ENCODE measurements at places on chromosomes 2 and 18.

- H3K4me1 ChIP-seq, result peaks cover 23% of the 10 kb centered on the region
- no peak overlapping the region for H3K27ac ChIP-seq
- no peak overlapping the region for H3K4me3 ChIP-seq
- H3K36me3 ChIP-seq, result no peaks in the 10 kb centered on the region
Measured at GRCh38 chr2:153474876-153475435, 3.6 kb downstream of the RPRM start.

GRCh38 chr18:78918707-78919106 is 60.9 kb upstream of the SALL3 start:
- no peak for DNase-seq
- H3K36me3 ChIP-seq, result no peaks in the 10 kb centered on the region
- no peak overlapping the region for H3K27ac ChIP-seq

DNA sequence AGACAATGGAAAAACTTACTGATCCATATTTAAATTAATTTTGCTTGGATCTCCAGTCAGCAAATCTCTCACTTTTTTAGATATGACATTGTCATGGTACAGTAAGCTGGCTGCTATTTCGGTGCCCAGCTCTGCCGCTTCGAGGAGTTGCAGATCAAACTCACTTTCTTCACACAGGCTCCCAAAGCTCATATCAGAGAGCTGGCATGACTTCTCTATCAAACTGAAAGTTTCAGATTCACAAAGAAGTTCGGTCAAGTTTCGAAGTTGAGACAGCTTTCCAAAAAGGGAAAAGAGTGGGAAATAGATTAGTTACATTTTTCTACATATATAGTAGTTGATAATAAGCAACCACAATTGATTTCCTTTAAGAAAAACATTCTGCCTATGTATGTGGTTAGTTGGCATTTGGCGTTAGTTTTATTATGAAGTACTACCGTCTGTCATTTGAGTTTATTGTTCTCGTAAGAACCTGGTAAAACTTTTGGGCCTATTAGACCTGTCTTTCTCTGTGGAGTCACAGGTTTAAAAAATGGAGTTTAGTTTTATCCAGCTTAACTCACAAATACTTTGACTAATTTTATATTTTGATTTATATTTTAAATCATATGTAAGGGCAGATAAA is 118.8 kb downstream of the ABCA12 start:
- no peak for DNase-seq
- H3K4me1 ChIP-seq, result no peaks in the 10 kb centered on the region
- H3K27ac ChIP-seq, result no peak overlapping the region
- H3K36me3 ChIP-seq, result no peaks in the 10 kb centered on the region
- H3K27me3 ChIP-seq, result no peaks in the 10 kb centered on the region

GRCh38 chr2:98807221-98807620 is 76.3 kb upstream of the MGAT4A start:
- peaks cover 4% of the 10 kb centered on the region for H3K4me1 ChIP-seq
- no peak for DNase-seq
- no peaks in the 10 kb centered on the region for H3K27me3 ChIP-seq
- H3K27ac ChIP-seq, result no peak overlapping the region

DNA sequence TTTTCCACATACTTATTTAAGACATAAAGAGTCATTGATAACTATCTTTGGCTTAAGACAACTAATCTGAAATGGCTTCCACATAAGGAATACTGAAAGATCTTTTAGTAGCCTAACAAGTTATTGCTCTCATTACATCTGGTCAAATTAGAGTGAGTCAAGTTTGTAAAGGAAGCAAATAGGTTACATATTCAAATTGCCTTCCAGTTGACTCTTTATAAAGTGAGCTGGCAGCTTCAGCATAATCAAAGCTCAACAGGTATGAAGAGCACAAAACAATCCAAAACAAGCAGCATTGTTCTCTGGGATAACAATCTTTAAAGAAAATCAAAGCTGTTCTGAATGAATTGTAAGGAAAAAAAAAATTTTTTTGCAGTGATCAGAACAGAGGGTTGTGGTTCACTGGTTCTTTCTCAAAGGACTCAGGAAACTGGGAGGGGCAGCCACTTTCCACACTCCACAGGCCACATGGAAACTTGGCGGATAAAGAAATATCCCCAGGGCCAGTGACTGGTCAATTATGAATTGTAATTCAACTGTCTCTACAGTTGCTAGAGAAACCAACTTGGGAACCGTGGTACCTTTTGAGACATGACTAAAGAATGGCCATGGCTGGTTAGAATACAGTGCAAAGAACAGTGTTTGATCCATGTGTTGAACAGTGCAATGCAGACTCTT is 369.3 kb upstream of the KCNH7 start:
- no peak overlapping the region for H3K4me3 ChIP-seq
- H3K27me3 ChIP-seq, result no peaks in the 10 kb centered on the region
- no peaks in the 10 kb centered on the region for H3K4me1 ChIP-seq

DNA sequence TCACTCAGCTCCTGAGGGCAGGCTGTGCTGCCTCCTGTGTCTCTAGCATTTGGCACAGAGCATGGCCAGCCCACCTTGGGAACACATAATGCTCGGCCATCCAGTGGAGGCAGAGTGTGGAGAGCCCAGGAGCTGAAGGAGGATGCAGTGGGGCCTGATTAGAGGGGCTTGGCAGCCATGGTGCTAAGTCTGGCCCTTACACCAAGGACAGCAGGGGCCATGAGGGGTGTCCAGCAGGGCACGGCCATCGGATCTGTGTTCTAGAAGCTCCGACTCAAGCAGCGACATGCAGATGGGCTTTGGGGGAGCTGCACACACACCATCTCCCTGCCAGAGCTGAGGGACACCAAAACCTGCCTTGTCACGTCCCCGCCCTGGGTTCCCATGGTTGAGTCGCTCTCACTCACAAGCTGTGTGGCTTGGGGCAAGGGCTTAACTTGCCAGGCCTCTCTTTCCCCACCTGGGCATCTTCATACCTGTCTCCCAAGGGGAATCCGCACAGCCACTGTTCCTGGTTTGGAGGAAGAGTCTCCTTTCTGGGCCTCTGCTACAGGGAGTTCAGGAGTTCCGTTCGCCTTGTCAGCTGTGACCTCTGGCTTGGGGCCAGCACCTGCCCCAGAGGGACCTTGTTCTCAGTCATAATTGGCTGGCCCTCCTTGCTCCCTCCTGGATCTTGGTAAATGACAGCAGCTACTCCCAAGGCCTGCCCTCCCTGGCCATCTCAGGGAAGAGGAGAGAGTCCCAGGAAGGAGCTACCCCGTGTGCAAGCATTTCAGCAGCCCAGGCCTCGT is 1.3 kb upstream of the TOGARAM2 start:
- H3K36me3 ChIP-seq, result no peaks in the 10 kb centered on the region
- H3K4me1 ChIP-seq, result no peaks in the 10 kb centered on the region
- peaks cover 3% of the 10 kb centered on the region for H3K27me3 ChIP-seq
- H3K4me3 ChIP-seq, result no peak overlapping the region
- no peak for DNase-seq
- no peak overlapping the region for H3K27ac ChIP-seq

DNA sequence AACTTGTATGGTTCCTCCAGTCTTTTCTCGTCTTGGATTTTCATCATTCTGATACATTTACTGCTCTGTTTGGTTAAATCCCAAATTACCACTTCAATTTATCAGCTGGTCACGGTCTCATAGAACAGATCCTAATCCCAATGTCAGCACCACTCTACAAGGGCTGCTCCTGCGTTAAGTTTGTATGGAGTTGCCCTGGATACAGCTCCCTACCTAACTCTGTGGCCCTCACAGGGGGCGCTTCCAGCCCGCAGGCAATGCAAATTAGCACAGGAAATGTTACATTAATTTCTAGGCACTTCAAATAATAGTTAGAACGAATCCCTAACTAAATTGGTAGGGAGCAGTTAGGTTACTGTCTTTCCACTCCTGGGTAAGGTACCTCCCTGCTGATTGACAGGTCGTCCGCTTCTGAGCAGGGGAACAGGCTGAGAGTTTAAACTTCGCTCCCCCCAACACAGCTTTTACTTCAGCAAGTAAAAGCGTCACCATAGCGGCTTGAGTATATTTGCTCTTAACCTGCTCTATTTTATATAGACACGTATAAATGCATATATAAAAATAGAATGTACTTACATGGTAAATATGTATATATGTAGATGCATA is 238.5 kb upstream of the FANCL start:
- no peaks in the 10 kb centered on the region for H3K4me1 ChIP-seq
- no peak overlapping the region for H3K4me3 ChIP-seq
- no peak for DNase-seq
- peaks cover 1% of the 10 kb centered on the region for H3K27me3 ChIP-seq
- no peak overlapping the region for H3K27ac ChIP-seq

- peaks cover 5% of the 10 kb centered on the region for H3K27me3 ChIP-seq
- H3K27ac ChIP-seq, result no peak overlapping the region
- peaks cover 6% of the 10 kb centered on the region for H3K36me3 ChIP-seq
- no peak for DNase-seq
Measured at GRCh38 chr2:898319-898718, 52.3 kb upstream of the SNTG2 start.

- no peak overlapping the region for H3K4me3 ChIP-seq
- no peaks in the 10 kb centered on the region for H3K36me3 ChIP-seq
- DNase-seq, result no peak
- no peak overlapping the region for H3K27ac ChIP-seq
Measured at GRCh38 chr2:147614979-147615470, 229.8 kb upstream of the ACVR2A start.

GRCh38 chr2:121287956-121288355 is 3.0 kb upstream of the TFCP2L1 start:
- H3K4me1 ChIP-seq, result peaks cover 8% of the 10 kb centered on the region
- H3K36me3 ChIP-seq, result no peaks in the 10 kb centered on the region
- peaks cover 10% of the 10 kb centered on the region for H3K27me3 ChIP-seq
- no peak overlapping the region for H3K27ac ChIP-seq
- no peak for DNase-seq
- no peak overlapping the region for H3K4me3 ChIP-seq

DNA sequence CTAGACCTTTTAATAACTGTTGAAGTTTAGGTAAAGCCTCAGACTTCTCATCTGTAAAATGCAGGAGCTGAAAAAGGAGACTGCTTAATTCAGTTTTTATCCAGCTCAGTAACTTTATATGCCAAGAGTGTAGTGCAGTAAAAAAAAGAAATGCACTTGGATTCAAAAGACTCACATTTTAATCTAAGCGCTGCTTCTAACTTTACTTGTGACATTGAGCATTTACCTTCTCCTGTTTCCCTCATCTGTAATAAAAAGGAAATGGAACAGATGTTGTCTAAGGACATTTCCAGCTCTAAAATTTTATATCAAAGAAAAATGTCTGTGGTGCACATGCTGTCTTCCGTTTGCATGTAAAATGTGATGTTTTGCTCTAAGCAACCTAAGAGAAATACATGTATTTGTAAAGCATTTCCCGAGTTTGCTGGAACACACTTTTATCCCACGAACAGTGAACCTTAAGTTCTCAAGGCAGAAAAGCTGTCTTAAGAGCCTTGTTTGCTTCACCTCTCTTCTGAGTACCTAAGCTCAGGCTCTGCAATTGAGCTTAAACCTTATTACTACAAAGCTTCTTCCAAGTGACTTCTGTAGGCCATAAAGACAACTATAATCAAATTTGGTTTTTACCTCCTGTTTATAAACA is 24.2 kb upstream of the TANK start:
- DNase-seq, result no peak
- H3K36me3 ChIP-seq, result no peaks in the 10 kb centered on the region
- peaks cover 57% of the 10 kb centered on the region for H3K4me1 ChIP-seq

GRCh38 chr2:180692322-180692721 is 288.1 kb upstream of the UBE2E3 start:
- H3K4me1 ChIP-seq, result no peaks in the 10 kb centered on the region
- H3K36me3 ChIP-seq, result no peaks in the 10 kb centered on the region
- no peak overlapping the region for H3K4me3 ChIP-seq
- H3K27ac ChIP-seq, result no peak overlapping the region

GRCh38 chr2:149657401-149658040 is 69.9 kb upstream of the MMADHC start:
- no peak overlapping the region for H3K27ac ChIP-seq
- no peak overlapping the region for H3K4me3 ChIP-seq
- no peaks in the 10 kb centered on the region for H3K4me1 ChIP-seq
- H3K27me3 ChIP-seq, result peaks cover under 1% of the 10 kb centered on the region
- H3K36me3 ChIP-seq, result no peaks in the 10 kb centered on the region

DNA sequence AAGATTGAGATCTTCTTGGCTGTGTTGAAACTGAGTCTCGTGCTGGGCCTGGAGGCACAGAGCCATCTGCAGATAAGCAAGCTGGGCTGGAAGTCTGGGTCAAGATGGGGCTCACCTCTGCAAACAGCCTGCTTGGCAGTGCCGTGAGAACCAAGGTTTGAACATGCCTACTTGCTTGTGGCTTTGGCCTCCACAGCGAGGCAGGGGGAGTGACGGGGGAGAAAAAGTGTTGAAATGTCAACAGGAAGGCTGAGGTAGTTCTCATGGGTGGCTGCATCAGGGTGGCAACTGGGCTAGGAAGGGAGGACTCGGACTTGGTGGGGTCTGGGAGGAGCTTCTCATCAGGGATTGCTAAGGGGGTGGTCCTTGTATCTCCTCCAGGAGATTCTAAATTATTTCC is 99.7 kb downstream of the THNSL2 start:
- H3K27me3 ChIP-seq, result peaks cover 4% of the 10 kb centered on the region
- H3K27ac ChIP-seq, result peak overlapping the region; percentile 90
- peak; percentile 47 for DNase-seq
- peak overlapping the region; percentile 52 for H3K4me3 ChIP-seq
- peaks cover 21% of the 10 kb centered on the region for H3K4me1 ChIP-seq
- H3K36me3 ChIP-seq, result no peaks in the 10 kb centered on the region

DNA sequence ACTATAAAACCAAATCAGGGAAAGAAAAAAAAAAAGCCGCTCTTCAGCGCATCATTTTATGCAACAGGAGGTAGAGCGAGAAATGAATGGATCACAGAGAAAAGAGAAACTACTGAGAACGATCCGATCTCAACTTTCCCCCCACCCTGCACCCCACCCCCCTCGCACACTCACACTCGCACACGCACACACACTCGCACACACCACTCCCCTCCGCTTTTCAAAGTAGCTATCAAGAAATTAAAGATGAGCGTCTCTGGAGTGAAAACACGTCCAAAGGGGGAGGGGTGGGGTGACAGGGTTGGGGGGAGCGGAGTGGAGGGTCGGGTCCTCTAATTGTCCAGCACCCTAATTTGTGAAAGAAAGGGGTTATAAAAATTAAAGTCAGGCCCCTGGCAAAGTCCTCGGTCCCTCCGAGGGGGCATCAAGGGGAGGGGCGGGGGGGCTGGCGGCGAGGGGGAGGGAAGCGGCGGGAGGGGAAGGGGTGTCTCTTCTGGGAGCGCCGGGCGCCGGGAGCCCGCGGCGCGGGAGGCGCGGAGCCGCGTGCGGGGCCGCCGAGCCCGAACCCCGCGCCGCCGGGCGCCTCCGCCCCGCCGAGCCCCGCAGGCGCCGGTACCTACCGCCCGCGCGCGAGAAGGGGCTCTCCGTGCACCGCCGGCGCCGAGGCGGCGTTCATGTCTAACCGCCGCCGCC is 428 bp downstream of the TCF4 start:
- no peak for DNase-seq
- H3K36me3 ChIP-seq, result no peaks in the 10 kb centered on the region
- H3K27ac ChIP-seq, result peak overlapping the region; percentile 92
- peak overlapping the region; percentile 97 for H3K4me3 ChIP-seq

DNA sequence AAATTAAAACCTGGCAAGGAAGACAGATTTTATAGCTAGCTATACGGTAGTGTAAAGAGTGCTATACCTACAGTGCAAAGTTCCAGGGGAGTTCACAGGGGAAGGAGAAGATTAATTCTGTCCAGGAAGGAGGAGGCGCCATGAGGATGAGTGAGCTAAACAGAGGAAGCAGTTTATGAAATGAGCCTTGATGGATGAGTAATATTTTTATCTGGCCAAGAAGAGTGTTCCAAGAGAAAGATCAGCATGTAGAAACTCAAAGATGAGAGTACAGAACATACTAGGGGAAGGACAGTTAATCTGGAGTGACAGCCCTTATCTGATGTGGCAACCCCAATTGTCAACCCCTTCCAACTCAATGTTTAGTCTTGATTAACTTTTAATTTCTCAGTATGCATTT is 54.8 kb downstream of the CDH20 start:
- H3K27ac ChIP-seq, result no peak overlapping the region
- DNase-seq, result no peak
- no peak overlapping the region for H3K4me3 ChIP-seq
